NCI-H1417 (cell line): ENCODE measurements at places on chromosomes 1 and 21.

GRCh38 chr21:44528634-44528995 lies 11.4 kb downstream of the KRTAP10-1 start:
- DNase-seq = no peak

DNA sequence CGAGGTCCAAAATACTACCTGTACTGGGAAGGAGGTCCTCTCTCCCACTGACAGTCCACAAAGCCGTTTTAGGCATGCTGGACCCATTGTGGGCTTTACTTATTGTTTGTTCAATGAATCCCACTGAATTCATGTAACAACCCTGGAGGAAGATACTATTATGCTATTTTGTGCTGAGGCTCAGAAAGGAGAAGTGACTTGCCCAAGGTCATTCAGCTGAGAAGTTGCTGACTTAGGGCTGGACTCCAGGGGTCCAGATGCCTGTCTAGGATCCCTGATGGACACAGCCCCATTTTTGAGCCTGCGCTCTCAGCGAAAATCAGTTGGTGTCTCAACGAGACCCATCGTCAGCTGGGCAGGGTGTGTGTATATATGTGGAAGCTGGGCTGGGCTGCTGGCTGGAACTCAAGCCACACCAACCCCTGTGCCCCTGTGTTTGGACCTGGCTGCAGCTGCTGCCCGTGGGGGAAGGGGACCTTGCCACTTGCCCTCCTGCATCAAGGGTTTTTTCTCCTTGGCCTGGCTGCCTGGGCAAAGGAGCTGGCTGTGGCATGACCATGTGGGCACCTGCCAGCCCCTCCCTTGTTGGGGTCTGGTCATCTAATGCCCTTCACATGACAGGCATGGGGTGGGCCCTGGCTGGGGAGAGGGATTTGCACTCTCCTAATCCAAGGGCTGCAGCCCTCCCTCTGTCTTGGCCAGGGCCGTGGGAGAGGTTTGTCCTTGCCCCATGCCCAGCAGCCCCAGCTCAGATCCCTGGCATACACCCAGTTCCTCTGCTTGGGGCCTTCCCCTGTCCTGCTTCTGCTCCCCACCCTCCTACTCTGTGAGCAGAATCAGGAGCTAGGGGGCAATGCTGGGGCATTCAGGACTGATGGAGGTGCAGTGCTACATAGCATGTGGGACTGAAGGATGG lies 15.0 kb downstream of the KCNQ4 start:
- DNase-seq = no peak

GRCh38 chr1:22290611-22291010 lies 147.7 kb upstream of the WNT4 start:
- no peak for DNase-seq

- no peak for DNase-seq
Measured at GRCh38 chr21:46145840-46146691, 9.3 kb downstream of the FTCD start.

DNA sequence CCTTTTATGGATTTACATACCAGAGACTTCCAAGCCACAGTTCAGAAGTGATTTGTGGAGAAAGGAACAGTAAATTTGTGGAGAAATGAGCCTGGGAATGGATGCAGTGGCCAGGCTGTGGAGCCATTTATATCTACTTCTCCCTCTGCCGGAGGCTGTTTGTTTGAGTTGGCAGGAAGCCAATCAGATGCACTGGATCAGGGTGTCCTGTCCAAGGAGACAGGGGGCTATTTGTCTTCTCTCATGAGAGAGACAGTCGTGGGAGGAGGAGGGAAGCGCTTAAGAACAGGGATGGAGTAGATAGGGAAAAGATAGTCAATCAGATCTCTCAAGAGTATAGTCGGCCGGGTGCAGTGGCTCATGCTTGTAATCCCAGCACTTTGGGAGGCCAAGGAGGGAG lies 2.8 kb upstream of the HAPLN2 start:
- peak; percentile 91 for DNase-seq

GRCh38 chr1:41862384-41863221 lies 56.1 kb downstream of the HIVEP3 start:
- no peak for DNase-seq

DNA sequence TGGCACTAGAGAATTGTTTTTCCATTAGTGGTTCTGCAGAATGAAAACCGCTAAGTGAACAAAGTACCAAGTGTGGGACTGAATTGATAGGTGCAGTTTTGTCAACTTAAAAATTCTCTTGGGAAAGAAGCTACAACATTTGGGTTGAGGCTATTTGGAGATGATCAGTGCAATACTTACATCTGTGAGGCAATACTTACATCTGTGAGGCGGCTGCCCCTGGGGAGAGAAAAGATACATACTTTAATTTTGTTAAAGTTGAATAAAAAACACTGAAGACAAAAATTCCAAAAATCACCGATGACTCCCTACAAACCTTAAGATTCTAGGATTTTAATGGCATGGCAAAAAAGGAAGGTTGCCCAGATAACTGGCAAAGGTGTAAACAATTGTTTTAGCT lies 1.7 kb downstream of the CFAP410 start:
- no peak for DNase-seq

DNA sequence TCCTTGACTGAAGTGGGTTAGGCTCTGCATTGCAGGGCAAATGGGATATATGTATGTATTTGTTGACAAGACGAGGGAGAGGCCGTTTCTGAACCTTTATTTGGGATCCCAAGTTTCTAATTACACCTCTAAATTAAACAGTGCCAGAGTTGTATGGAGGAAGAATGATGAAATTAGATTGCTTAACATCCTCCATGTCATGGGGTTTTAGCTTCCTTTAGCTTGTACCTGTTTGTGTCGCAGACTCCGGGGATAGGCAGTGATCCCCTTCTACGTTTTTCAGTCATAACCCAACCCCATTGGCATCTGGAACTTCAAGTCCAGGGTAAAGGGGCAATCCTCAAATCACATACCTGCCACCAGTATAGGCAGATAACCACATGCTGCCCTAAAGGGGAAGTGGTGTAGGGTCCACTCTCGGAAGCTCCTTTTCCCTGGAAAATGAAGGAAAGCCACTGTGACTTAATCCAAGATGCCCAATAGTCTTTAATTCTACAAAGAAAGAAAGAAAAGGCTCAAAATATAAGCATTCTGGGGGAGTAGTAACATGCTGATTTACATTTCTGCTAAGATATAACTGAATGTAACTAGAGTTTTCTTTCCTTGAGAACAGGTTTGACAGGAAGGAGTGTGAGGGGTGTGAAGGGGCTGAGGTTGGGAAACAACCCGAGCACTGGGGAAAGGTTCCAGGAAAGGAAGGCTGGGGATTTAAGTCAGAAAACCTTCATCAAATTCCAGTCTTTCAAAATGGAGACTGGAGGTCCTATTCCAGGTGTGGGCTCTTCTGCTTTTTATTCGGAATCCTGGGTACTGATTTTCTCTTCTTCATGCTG lies 77.6 kb downstream of the RGL1 start:
- no peak for DNase-seq

- peak; percentile 86 for DNase-seq
Measured at GRCh38 chr1:155125946-155126555, 1.6 kb upstream of the EFNA1 start.

DNA sequence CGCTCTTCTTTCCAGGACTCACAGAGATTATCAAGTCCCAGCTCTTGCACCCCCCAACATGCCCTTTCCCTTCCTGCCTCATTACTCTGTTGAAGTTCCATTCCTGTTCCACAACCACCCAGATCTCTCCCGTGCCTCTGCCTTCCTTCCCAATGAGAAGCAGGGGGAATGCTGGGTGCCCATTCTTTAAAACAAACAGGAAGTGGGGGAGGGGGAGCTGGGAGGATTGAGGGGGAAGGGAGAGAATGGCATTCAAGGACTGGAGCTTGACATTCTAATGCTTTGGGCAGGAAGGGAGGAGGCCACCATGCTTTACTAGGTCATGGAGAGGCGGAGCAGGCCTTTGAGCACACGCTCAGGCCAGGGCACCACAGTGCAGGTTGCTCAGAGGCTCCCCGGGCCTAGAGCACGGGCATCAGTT lies 150.3 kb upstream of the IRF2BP2 start:
- no peak for DNase-seq

- no peak for DNase-seq
Measured at GRCh38 chr21:32824950-32825349, 53.4 kb upstream of the PAXBP1 start.

GRCh38 chr1:224106568-224107281 lies 7.2 kb upstream of the FBXO28 start:
- no peak for DNase-seq

DNA sequence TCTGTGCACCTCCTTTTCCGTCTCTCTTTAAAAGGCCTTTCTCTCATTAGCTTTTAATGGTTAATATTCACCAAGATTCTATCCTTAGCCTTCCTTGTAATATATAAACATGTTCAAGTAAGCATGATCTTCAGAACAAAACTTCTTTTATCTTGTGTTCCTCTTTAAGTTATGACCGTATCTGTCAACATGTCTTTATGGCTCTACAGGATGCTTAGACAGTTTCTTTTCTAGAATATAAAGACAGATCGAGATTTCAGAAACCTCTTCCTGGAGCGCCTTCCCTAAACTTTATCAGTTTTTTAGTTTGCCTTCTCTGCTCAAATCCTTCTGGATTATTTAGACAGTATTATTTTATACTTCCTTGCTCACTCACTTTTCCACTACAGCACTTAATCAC lies 7.2 kb downstream of the RO60 start:
- no peak for DNase-seq

DNA sequence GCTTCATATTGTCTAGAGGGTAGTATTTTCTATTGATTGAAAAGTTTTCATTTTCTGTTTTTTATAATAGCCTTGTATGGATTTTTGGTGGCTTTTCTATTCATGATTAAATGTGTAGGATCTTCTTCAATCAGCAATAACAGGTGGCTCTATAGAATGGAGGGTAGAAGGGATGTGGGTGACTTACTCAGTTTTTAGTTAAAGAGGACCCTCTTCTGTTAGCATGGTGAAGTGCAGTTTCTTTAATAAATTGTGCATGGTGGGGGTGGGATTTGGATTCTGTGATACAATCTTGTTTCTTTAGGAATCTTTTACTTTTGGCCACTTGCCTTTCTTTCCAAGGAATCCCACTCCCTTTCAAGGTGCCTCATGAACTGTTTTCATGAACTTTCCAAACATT lies 64.7 kb downstream of the SLC35A3 start:
- DNase-seq = no peak

DNA sequence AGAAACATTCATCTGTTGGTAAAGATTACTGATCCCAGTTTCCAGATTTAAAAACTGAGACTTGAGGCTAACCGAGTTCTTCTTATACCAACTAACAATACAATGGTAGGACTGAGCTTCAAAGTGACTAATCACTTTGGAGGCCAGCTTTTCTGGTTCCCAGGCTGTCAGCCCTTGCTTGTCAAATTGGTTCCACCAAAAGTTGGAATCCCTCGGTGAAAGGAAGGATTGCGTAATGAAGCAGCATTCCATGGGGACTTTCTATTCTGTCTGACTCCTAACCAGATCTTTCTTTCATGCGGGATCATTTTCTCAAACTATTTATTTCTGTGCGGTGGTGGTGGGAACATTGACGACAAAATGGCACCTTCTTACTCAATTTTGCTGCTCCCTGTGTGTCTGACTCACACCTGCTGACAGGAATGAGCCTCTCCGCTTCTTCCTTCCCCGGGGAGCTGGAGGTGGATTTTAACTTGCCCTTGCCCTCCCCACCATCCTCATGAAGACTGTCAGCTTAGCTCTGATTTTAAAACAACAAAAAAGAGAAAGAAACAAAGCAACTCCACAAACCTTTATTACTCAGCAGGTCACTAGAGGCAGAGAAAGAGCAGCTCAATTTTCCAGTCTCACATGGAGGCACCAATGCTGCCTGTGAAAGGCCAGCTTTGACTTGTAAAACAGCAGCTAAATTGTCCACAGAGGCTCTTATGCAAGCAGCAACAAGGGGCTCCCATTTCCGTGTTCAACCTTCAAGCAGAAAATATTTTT lies 32.9 kb upstream of the RASAL2 start:
- no peak for DNase-seq

DNA sequence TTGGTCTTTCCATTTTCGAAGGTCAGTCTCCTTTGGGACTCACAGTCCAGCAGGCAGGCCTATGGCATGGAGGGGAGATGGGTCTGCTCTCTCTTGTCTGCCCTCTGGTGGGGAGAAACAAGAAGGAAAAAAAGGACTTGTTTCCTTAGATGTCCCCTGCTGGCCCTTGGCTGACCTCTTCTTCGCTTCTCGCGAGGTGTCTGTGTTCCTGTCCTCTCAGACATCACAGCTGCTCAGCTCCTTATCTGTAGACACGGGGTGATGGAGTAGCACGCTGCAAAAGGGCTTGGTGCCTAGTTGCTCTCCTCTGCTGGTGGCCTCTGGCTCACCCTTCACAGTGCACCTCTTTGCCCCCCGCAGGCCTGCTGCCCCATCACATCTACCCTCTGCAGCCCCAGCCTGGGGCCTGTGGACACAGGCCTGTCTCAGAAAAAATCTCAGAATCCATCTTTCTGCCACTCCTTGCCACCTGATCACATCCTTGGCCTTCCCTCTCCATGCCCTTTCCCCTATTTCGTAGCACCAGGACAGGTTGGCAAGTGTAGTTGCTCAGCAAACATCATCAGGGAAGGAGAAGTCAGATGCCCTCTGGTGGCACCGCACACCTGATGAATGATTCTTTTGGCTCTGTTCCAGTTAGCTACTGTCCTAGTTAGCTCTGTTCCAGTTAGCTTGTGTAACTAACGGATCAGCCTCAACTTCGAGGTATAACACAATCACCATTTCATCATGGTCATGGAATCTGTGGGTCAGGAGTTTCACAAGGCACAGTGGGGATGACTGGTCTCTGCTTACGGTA lies 18.7 kb upstream of the AK2 start:
- DNase-seq = peak; percentile 23

DNA sequence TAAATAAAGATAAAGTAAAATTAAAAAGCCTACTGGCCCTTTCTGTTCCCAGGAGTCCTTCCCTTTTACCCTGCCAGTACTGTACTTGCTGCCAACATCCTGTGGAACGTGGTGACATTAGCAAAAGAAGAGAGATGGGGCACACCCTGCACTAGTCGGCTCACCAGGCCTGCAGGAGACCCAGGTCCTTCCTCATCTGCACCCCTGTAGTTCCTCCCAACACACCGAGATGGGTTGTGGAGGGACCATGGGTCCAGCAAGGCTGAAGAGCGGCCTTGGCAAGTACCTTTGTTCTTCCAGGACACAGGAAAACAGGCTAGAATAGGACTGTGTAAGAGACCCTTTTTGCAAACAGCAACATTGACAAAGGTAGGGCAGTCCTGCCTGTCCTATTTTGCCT lies 98.7 kb upstream of the TMPRSS2 start:
- no peak for DNase-seq

DNA sequence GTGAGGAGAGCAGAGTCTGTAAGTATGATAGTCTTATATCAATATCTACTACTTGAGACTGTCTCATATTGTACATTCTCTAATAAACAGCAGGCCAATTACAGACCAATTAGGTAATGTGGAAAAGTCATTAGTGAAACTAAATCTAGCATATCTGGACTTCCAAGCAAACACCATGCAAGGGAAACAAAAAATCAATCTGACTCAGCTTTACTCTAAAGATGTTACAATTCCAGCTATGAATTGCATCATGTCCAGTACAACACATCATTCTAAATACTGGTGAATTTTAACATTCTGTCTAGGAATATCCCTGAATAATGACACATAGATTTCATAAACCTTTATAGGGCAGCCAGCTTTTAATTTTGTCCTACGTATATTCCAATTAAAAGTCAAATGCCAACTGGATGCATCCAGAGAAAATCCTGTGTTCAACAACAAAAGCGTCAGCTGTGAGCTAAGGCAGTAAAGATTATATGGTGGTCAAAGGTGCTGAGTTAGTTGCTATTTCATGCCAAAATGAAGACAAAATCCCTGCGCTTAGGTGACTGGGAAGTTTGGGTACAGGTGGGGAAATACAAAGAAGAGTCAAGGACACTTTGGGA lies 159.3 kb downstream of the TTLL7 start:
- no peak for DNase-seq
